ENCODE measurements at places on chromosomes 7 and 10. TPM values are rescaled to one million over a fixed set of nuclear protein-coding genes. Genes with fewer than 3 reads are reported as not detected.

The DNAJB9 gene
- 11.2 TPM for polyA plus RNA-seq

The DENND10 gene
- 86.8 TPM for polyA plus RNA-seq

The SUV39H2 gene
- polyA plus RNA-seq, result 5.7 TPM

The CHAT gene
- polyA plus RNA-seq, result not detected

The CACNA2D1 gene
- 11.0 TPM for polyA plus RNA-seq

The INSYN2A gene
- polyA plus RNA-seq, result 0.06 TPM

The STOX1 gene
- not detected for polyA plus RNA-seq

The NANOS1 gene
- 0.29 TPM for polyA plus RNA-seq

The PON3 gene
- polyA plus RNA-seq, result not detected

The CCNY gene
- 39.0 TPM for polyA plus RNA-seq

The TMEM243 gene
- 34.6 TPM for polyA plus RNA-seq

DNA sequence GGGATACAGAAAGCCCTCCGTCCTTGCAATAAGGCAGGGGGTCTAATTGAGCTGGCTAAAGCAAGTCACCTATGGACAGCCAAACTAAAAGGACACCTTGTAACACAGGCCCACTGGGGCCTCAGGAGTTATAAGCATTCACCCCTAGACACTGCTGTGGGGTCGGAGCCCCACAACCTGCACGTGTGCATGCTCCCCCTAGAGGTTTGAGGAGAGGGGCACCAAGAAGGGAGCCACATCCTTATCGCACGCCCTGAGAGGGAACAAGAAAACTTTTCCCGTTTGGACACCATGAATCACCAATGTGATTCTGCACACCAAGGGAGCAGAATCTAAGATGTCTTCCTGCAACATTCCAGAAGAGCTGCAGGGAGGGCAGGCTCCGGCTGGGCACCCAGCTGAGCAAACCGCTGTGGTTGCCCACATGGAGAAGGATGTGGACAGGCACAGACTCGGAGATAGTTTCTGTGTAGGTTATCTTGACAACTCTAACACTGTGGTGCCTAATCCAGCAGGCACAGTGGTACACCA lies 17.7 kb upstream of the TARP start:
- DNase-seq, result no peak

DNA sequence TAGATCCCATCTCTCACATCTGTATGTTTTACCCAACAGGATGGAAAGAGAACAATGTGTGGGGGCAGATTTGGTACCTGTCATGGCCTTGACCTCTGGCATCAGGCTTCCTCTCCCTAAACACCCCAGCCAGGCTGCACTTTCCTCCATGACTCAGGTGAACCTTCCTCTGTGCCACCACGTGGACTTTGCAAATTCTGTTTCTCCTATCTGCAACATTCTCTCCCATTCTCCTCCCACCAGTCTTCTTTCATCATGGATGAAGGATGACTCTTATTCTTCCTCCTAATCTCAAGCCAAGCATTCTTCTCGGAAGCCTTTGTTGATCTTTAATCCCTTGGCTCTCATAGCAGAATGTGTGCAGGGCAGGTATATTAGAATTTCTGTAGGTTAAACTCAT lies 355.4 kb downstream of the KCNMA1 start:
- DNase-seq, result no peak

GRCh38 chr10:36349445-36350078 lies 707.5 kb upstream of the FZD8 start:
- DNase-seq, result peak; percentile 39

GRCh38 chr7:144884896-144885295 lies 49.0 kb upstream of the TPK1 start:
- no peak for DNase-seq

GRCh38 chr10:5654218-5654755 lies 12.1 kb downstream of the ASB13 start:
- DNase-seq, result no peak

- no peak for DNase-seq
These were observed 625.1 kb upstream of the PCDH15 start for GRCh38 chr10:55426138-55426537.

DNA sequence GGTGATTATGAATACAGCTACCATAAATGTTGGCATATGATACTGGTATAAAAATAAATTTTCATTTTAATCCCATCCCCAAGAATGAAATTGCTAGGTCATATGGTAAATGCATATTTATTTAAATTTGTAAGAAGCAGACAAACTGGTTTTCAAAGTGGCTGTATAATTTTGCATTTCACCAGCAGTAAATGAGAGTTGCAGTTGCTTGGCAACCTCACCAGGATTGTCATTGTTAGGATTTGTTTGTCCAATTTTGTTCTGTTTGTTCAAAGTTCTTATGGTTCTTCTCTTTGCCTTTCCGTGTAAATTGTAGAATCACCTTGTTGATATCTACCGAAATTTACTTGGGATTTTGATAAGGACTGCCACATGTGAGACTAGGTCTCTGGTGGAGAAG lies 237.4 kb downstream of the OTUD1 start:
- DNase-seq, result no peak

GRCh38 chr10:32244011-32244410 lies 102.9 kb downstream of the EPC1 start:
- no peak for DNase-seq

GRCh38 chr10:24926557-24926956 lies 25.8 kb downstream of the PRTFDC1 start:
- no peak for DNase-seq

GRCh38 chr10:128643658-128644057 lies 517.4 kb upstream of the MKI67 start:
- DNase-seq, result no peak

DNA sequence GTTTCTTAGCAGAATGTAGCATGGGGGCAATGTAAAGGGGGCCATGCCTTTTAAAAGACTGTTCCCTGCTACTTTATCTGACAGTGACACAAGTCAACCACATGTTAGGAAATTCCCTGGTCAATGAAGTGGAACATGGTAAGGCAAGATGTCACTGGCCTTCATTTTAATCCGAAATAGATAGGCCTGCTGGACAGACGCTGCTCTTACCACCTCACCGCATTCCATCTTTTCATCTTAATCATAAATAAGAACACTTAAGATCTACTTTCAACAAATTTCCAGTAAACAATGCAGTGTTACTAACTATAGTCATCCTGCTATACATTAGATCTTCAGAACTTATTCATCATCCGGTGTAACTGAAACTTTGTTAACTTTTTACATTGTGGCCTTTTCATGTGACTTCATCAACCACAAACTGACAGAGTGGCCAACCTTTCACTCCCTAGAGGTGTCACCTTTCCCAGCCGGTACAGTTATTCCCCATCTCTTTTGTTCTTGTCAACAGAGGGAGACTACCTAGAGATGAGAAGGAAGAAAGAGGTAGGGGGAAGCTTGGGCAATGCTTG lies 15.6 kb downstream of the ASB4 start:
- DNase-seq, result no peak

DNA sequence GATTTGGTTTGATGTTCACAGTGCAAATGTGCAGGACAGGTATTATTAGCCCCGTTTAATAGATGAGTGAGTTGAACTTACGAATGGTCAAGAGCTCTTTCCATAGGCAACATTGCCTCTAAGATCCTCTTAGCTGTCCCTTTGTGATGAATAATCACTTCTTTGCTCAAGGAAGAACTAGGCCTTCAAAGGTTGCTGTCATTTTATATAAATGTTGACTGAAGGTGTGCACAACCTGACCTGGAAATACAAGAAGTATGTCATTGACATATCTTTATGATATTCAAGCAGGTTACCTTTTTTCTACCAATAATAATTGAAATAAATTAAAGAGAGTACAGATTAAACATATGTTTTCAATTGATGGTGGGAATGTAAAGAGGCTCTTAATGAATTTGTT lies 48.5 kb upstream of the GLCCI1 start:
- DNase-seq, result no peak

GRCh38 chr7:23341846-23342598 lies 42.9 kb downstream of the MALSU1 start:
- no peak for DNase-seq

- no peak for DNase-seq
These were observed 527.7 kb upstream of the POM121L12 start for GRCh38 chr7:52507546-52508255.

GRCh38 chr10:88642209-88642608 lies 22.0 kb upstream of the LIPF start:
- DNase-seq, result no peak

- no peak for DNase-seq
These were observed 151.5 kb downstream of the TEX36 start for GRCh38 chr10:125531465-125531864.

DNA sequence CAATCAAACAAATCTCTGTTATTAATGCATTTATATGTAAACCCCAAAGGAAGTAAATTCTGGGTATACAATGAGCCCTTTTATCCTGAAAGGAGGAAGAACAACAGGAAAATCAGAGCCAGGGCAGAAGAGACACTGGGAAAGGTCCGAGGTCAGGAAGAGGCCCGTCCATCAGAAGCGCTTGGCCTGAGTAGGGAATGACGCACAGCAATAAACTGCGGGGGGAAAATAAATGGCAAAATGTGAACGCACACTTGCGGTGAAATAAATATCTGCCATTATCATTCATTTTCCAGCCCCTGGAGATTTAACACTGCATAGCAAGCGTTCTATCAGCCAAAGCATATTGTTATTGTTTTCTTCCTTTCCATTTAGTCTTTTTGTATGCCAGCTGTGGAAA lies 243.4 kb downstream of the COBL start:
- DNase-seq, result no peak

DNA sequence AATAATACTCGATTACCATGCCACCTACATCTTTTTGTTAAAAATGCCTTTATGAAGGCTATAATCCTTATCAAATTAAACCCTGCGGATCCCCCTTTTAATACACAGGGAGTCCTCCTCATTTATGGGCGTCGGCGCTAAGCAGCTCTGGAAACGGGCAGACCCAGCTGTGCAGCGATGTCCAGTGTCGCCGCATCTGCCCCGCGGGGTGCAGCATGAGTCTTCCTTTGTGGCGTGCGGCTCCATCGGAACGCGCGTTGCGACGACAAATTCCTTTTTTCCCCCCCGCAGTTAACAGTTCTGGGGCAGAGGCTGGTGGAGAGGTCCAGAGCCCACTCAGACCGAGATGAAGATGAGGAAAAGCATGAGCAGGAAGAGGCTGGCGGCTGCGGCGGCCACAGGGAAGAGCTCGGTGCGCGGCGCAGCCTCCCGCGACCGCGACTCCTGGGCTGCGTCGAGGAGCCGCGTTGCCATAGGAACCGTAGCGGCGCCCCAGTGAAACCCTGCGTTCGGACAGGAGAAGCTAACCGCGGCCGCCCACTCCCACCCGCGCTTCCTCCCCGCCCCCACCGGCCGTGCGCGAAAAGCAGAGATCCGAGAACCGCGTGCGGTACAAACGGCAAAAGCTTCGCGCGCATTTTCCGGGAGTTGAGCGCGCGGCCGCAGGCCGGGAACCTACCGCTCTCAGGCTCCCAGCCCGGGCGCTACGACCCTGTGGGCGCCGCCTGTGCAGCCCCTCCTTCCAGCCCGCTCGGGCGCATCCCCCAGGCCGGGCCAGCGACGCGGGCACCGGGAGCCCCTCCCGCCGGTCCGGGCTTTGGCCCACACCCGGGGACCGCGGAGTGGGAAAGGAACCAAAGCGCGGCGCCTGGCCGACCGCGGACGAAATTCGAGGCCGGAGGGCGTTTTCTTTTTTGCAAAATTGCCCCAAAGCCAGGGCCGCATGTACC lies 130.6 kb downstream of the SPAG6 start:
- no peak for DNase-seq

DNA sequence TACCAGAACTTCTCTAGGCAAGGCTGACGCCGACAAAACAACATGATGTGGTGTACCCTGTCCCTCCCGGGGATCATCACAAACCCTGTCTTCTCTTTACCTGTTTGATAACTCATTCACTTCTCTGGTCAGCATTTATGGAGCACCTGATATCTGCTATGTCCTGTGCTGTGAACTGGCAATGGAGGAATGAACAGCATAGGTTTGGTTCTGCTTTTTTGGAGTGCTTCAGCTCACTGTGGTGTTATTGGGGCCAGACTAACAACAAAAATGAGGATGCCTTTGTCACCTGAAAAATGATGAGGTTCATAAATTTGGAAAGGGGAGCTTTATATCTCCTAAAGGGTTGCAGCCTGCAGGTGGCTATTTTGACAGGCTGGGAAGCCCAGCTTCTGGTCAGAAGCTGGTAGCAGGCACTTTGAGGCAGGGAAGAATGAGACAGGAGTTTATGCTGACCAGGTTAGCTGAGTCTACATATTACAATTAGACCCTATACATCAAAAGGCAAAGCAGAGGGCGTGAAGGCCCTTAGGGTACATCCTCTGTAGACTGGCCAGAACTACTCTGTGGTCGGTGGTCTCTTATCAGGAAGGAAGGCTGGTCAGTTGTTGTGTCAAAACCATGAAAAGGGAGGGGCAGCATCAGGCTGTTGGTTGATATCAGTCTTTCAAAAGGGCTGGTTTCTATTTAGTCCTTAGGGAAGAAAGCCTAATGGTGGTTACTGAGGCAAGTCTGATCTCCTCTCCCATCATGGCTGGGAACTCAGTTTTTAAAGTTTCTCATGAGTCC lies 42.3 kb downstream of the SH2D4B start:
- DNase-seq, result no peak

GRCh38 chr10:34866848-34867247 lies 51.8 kb upstream of the PARD3 start:
- no peak for DNase-seq

- no peak for DNase-seq
These were observed 91.0 kb downstream of the MET start for GRCh38 chr7:116762971-116763370.

DNA sequence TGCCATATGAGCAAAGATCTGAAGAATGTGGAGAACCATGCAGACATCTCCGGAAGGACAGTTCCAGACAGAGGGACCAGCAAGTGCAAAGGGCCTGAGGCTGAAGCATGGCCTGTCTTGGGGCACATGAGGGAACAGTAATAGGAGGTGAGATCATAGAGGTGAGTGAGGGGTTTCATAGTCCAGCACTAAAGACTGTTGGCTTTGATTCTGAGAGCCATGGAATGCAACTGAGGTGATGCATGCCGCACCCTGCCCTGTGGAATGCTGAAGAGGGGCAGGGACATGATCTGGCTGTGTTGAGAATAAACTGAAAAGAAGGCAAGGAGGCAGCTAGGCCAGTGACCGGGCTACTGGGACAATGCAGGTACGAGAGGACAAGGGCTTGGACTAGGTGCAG lies 253.1 kb upstream of the KLF14 start:
- DNase-seq, result no peak

GRCh38 chr10:653991-654646 lies 35.3 kb downstream of the DIP2C start:
- no peak for DNase-seq

- no peak for DNase-seq
These were observed 85.3 kb downstream of the HECTD2 start for GRCh38 chr10:91495402-91495801.

DNA sequence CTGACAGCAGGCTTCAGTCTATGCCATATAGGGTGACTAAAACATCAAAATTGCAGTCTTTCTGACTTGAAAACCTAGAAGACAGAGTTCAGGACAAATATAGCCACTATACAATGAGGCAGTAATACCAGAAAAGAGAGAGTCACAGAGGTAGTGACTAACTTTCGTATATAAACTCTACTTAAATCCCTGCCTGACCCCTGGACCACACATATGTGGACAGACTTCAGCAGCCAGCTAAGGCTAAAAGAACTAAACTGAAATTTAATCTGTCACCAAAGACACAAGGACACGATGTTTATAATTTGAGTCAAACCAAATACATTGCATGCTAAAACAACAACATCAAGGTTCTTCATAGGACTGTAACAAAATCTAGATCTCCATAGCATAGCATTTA lies 64.6 kb upstream of the MACROH2A2 start:
- no peak for DNase-seq

Data from BJ (cell line).